ENCODE measurements at places on chromosomes 5 and 9. TPM values are rescaled to one million over a fixed set of nuclear protein-coding genes. Genes with fewer than 3 reads are reported as not detected.

GRCh38 chr9:23615569-23615968 lies 210.5 kb downstream of the ELAVL2 start:
- no peak overlapping the region for H3K27ac ChIP-seq
- H3K4me3 ChIP-seq: no peak overlapping the region
- DNase-seq: no peak

DNA sequence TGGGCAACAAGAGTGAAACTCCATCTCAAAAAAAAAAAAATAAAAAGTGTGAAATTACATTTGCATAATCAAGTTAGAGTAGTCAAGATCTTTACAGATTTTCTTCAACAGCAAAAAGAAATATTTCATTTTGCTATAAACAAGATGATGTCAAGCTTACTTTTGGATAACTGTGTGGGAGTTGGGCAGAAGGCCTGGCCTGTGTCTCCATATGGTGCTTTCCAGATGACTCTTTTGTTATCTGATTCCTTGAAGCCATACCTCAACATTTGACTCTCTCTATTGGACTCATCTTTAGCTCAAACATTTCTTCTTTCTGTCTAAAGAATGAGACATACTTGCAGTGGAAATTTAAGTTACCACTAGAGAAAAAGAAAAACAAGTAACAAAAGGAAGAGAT lies 246.8 kb downstream of the MSX2 start:
- H3K27ac ChIP-seq: no peak overlapping the region
- no peak for DNase-seq
- H3K36me3 ChIP-seq: no peaks in the 10 kb centered on the region
- no peak overlapping the region for H3K4me3 ChIP-seq
- H3K4me1 ChIP-seq: no peaks in the 10 kb centered on the region

- peak overlapping the region; percentile 93 for H3K4me3 ChIP-seq
- H3K36me3 ChIP-seq: no peaks in the 10 kb centered on the region
- H3K4me1 ChIP-seq: no peaks in the 10 kb centered on the region
- DNase-seq: no peak
- H3K27ac ChIP-seq: no peak overlapping the region
Observed at GRCh38 chr9:15553528-15553898, 670 bp downstream of the CCDC171 start.

PCDHB13 gene
- 3.3 TPM for total RNA-seq

DNA sequence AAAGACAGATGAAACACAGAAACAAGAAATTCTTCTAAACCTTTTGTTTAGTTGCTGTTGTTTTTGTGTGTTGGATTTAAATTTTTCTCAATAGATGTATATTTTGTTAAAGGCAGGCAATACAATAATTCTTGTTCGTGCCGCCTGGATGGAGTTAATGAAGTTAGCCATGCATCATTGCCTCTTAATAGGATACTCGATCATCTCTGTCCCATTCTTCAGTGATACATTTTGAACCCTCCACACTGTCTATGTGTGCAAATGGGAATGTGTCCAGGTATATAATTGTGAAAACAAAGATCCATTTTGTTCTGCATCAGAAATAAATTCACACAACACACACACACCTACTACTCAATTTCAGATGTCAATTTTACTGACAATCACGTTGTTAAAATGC lies 186.6 kb upstream of the ADAMTS16 start:
- peaks cover 52% of the 10 kb centered on the region for H3K27me3 ChIP-seq
- no peak overlapping the region for H3K4me3 ChIP-seq
- H3K27ac ChIP-seq: no peak overlapping the region
- no peaks in the 10 kb centered on the region for H3K36me3 ChIP-seq
- no peak for DNase-seq
- no peaks in the 10 kb centered on the region for H3K4me1 ChIP-seq

DNA sequence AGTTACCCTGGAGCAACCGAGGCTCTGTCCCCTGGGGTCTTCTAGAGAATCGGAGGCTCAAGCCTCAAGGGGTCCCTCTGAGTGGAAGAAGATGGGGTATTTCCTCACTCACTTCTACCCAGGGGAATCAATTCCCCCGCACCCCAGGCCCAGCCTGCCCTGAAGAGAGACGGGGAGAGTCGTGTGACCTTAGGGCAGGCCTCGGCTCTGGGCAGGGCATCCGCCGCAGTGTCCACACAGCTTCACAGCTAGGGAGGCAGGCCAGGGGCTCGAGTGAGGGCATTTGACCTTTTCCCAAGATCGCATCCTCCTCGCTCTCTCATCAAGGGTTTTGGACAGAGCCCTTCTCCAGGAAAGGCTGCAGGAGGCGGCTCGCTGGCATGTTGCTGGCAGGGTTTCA lies 57.9 kb upstream of the CNOT6 start:
- no peak overlapping the region for H3K27ac ChIP-seq
- H3K36me3 ChIP-seq: no peaks in the 10 kb centered on the region
- H3K4me1 ChIP-seq: no peaks in the 10 kb centered on the region
- H3K27me3 ChIP-seq: peaks cover 5% of the 10 kb centered on the region
- H3K4me3 ChIP-seq: no peak overlapping the region

GRCh38 chr9:110319781-110320492 lies 17.7 kb downstream of the TXNDC8 start:
- peaks cover 15% of the 10 kb centered on the region for H3K4me1 ChIP-seq
- DNase-seq: peak; percentile 14
- H3K4me3 ChIP-seq: no peak overlapping the region

NAIP gene
- total RNA-seq: 6.3 TPM

All from GM23248 (cell line).